ENCODE measurements at places on chromosomes 16 and 17. TPM values are rescaled to one million over a fixed set of nuclear protein-coding genes. Genes with fewer than 3 reads are reported as not detected.
A peak's percentile ranks its signal among the peaks of the same experiment; 100 is the strongest.

- H3K4me3 ChIP-seq: no peak overlapping the region
- H3K36me3 ChIP-seq: peaks cover 17% of the 10 kb centered on the region
- peak overlapping the region; percentile 81 for H3K27ac ChIP-seq
- H3K4me1 ChIP-seq: peaks cover 70% of the 10 kb centered on the region
These were observed 14.9 kb upstream of the STAT3 start for GRCh38 chr17:42403150-42403549.

DNA sequence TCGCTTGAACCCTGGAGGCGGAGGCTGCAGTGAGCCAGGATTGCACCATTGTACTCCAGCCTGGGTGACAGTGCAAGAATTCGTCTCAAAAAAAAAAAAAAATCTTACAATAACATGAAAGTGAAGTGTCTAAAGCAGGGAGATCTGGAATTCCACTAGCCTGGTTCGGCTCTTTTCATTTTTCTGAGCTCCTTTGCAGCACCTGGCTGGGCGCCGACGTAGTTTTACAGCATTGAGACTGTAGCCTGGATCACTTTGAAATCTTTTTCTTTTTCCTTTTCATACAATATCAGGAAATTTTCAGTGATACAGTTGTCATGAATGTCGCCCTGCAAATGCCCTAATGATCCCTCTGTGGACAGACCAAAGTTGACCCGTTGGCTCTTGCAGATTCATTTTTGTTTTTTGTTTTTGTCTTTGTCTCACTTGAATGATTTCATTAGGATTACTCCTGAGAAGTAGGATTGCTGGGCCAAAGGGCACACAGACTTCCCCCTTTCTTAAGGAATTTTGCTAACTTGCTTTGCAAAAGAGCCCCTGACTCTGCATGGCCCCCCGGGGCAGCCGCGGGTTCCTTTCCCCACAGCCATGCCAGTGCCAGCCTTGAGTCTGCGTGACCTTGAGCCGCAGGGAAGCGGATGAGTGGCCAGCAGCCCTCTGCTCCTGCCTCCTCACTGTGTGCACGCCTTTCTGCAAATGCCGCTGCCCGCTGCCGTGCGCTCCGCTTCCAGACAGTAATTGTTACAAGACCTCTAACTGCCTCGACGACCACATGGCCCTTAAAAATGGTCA lies 28.0 kb downstream of the CRISPLD2 start:
- no peaks in the 10 kb centered on the region for H3K27me3 ChIP-seq
- H3K36me3 ChIP-seq: peaks cover 3% of the 10 kb centered on the region
- no peak for DNase-seq
- H3K4me3 ChIP-seq: no peak overlapping the region
- peaks cover 44% of the 10 kb centered on the region for H3K4me1 ChIP-seq

GRCh38 chr17:60615108-60615507 lies 15.1 kb downstream of the PPM1D start:
- peaks cover 39% of the 10 kb centered on the region for H3K4me1 ChIP-seq
- H3K27me3 ChIP-seq: no peaks in the 10 kb centered on the region
- H3K4me3 ChIP-seq: no peak overlapping the region
- peaks cover 2% of the 10 kb centered on the region for H3K36me3 ChIP-seq

- H3K4me3 ChIP-seq: no peak overlapping the region
- H3K27ac ChIP-seq: no peak overlapping the region
- DNase-seq: no peak
- H3K27me3 ChIP-seq: no peaks in the 10 kb centered on the region
These were observed 1.6 kb downstream of the CYGB start for GRCh38 chr17:76535788-76536510.

DNA sequence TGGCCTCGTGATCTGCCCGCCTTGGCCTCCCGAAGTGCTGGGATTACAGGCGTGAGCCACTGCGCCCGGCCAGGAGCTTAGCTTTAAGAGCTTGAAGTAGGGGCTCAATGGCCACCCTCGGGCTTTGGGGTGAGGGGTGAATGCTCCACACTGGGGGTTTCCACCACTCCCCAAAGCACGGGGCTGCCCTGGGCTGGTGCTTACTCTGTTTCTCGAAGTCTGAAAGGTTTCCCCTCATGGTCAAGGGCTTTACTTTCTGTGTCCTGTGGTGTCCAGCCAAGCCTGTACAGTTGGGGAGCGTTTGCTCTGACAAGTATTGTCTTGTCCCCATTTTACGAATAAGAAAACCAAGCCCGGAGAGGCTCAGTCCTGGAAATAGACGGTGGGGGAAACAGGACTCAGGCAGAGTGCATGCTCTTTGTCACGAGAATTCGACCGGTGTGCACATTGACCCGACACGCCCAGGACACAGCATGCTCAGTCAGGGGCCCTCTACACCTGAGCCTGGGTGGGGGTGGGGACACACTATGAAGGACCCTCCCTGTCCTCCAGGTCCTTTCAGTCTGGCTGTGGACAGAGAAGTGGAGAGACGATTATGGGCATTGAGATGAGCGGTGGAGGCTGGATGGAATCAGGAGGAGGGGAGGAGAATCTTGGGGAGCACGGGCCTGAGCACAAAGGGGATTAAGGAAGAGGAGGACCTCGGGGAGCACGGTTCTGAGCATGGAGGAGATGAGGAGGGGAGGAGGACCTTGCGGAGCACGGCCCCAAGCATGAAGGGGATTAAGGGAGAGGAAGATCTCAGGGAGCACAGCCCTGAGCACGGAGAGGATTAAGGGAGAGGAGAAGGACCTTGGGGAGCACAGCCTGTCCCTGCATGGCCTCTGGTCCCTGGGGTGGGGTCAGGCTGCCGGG lies 7.5 kb downstream of the CD7 start:
- no peak for DNase-seq
- no peaks in the 10 kb centered on the region for H3K4me1 ChIP-seq
- no peaks in the 10 kb centered on the region for H3K36me3 ChIP-seq
- peaks cover 30% of the 10 kb centered on the region for H3K27me3 ChIP-seq

The PSMB3 gene
- total RNA-seq: 118 TPM
